ENCODE measurements at places on chromosomes 16 and 17. TPM values are rescaled to one million over a fixed set of nuclear protein-coding genes. Genes with fewer than 3 reads are reported as not detected.
A peak's percentile ranks its signal among the peaks of the same experiment; 100 is the strongest.

DNA sequence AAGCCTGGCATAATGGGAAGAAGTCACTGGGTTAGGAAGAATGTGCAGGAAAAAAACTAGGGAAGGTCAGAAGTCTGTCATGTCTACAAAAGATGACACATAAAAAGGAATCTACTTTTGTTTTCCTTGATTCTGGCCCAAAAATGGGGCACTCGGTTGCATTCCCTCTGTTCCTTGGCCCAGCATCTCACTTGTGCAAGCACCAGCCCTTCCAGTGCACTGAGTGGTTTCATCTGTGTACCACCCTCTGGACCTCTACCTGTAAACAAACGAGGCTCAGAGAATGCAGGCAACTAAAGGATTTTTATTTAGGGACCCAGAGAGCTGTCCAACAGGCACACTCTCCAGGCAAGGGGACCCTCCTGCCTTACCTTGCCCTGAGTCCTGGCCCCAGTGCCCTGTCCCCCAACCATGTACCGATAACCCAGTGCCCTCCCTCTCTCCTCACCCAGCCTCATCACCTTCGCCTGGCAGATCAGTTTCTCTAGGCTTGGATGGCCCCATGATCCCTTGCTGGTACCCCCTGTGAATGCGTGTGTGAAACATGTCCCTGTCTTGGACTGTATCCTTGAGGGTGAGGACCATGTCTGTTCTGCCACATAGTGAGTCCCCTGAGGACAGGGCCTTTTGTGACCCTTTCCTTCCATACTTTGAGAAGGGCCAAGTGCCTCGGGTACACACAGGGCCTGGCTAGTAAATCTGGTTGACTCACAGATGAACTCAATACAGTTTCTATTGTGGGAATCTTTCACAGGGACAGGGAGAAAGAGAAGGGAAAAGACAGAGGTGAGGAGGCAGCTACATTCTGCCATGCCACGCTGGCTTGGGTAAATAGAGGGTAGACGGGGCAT, 13.3 kb downstream of the NXPH3 start:
- peaks cover 8% of the 10 kb centered on the region for H3K36me3 ChIP-seq
- no peaks in the 10 kb centered on the region for H3K27me3 ChIP-seq
- no peak overlapping the region for H3K4me3 ChIP-seq
- no peak overlapping the region for H3K27ac ChIP-seq

GRCh38 chr16:1929578-1930337, 11.5 kb upstream of the HS3ST6 start:
- H3K4me1 ChIP-seq: peaks cover 11% of the 10 kb centered on the region
- H3K36me3 ChIP-seq: no peaks in the 10 kb centered on the region
- no peak overlapping the region for H3K27ac ChIP-seq
- no peaks in the 10 kb centered on the region for H3K27me3 ChIP-seq
- peak; percentile 96 for DNase-seq
- peak overlapping the region; percentile 31 for H3K4me3 ChIP-seq

DNA sequence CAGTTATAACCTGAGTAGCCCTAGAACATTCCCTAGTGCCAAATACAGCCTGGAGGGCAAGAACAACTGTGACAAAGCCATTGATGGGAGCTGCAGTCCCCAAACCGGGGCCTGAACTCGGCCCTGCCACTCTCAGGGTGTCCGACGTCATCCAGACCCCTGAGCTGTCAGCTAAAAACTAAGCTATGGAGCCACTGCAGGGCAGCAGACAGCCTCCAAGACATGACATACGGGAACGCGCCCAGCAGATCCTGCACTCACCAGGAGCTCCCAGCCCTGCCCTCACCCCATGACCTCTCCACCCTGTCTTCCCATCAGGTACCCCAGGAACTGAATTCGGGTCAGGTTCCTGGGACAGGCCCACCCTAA, 28.4 kb downstream of the KDM8 start:
- H3K27me3 ChIP-seq: no peaks in the 10 kb centered on the region
- DNase-seq: no peak
- H3K27ac ChIP-seq: peak overlapping the region; percentile 99

DNA sequence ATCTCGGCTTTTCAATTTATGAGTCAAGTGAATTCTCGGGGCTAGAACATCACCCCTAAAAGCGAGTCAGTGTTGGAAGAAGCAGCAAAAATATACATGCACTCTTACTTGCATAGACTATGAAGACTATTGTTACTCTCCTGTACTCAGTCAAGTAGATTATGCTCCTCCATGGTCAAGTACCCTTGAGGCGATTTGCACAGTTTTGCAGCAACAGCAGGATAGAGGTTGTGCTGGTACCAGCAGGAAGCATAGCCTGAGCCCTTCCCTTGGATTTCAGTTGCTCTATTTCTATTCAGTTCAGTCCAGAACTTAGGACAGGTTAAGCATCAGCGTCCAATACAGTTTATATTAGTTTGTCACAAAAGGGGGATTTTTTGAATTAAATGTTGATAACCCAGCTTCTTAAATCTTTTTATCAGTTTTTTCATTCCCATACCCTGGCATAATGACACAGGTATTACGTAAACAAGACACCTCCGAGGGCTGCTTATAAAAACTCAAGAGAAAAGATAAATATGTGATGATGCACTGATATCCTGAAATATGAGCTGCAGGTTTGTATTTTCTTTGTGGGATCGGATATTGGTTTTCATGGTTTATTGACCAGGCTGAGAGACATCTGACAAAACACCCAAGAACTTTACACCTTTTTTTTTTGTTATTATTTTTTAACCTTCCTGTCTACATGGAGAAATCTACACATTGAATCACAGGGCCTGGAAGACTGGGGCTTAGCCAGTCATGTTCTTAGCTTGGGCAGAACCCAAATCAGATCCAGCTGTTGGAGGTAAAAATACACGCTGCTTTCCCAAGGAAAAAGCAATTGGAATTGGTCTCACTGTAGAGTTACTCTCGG, 144.1 kb downstream of the PITPNC1 start:
- no peak for DNase-seq
- H3K36me3 ChIP-seq: peaks cover 2% of the 10 kb centered on the region
- H3K4me3 ChIP-seq: no peak overlapping the region

DBF4B gene
- total RNA-seq: 3.0 TPM

- peaks cover under 1% of the 10 kb centered on the region for H3K4me1 ChIP-seq
- H3K4me3 ChIP-seq: no peak overlapping the region
- no peaks in the 10 kb centered on the region for H3K36me3 ChIP-seq
Observed at GRCh38 chr16:31005350-31006085, 4.9 kb downstream of the STX1B start.

MT1A gene
- total RNA-seq: not detected

GRCh38 chr17:56690441-56691291, 97.2 kb downstream of the NOG start:
- no peaks in the 10 kb centered on the region for H3K4me1 ChIP-seq
- H3K4me3 ChIP-seq: no peak overlapping the region
- H3K27me3 ChIP-seq: peaks cover 9% of the 10 kb centered on the region
- H3K27ac ChIP-seq: no peak overlapping the region
- no peaks in the 10 kb centered on the region for H3K36me3 ChIP-seq

DNA sequence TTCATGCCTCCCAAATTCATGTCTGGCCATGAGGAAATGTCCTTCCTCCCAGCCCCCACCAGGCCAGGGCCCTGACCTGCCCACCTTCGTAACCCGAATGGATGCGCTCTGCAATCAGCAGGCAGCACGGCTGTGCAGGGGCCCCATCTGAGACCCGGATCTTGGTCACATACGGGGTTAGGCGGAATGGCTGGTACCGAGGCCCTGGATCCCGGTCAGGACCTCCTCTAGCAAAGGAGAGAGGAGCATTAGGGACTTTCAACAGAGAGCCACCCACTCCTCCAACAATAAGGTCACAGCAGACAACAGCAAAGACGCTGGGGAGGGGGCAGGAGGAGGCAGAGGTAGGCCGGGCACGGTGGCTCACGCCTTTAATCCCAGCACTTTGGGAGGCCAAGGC, 3.6 kb downstream of the PER1 start:
- H3K36me3 ChIP-seq: peaks cover 60% of the 10 kb centered on the region

- H3K27ac ChIP-seq: no peak overlapping the region
- H3K36me3 ChIP-seq: no peaks in the 10 kb centered on the region
- DNase-seq: no peak
- H3K4me3 ChIP-seq: no peak overlapping the region
Observed at GRCh38 chr16:77335652-77336234, 99.1 kb downstream of the ADAMTS18 start.

- DNase-seq: no peak
- no peaks in the 10 kb centered on the region for H3K36me3 ChIP-seq
- H3K4me3 ChIP-seq: no peak overlapping the region
- no peaks in the 10 kb centered on the region for H3K27me3 ChIP-seq
- H3K4me1 ChIP-seq: peaks cover 7% of the 10 kb centered on the region
Observed at GRCh38 chr16:56320056-56320455, 105.3 kb downstream of the AMFR start.

MYO15A gene
- 1.6 TPM for total RNA-seq

DNA sequence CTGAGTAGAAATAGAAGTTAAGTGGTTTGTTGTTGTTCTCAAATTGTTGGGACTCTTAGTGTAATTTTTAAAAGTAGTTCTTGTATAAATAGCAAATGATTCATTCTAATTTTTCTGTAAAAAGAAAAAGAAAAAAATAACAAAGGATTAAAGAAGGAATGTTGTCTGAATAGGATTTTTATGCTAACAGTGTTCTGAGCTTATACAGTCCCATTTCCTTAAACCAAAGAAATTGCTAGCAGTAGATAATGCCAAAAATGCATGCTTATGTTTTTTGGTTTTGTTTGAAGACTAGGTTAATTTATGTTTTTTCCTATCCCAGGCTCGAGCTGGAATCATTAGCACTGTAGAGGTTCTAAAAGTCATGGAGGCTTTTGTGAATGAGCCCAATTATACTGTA, 44.7 kb upstream of the KPNB1 start:
- no peak for DNase-seq
- H3K27ac ChIP-seq: no peak overlapping the region

GRCh38 chr16:1441391-1441829, 2.9 kb downstream of the CCDC154 start:
- peaks cover 11% of the 10 kb centered on the region for H3K4me1 ChIP-seq
- DNase-seq: no peak
- H3K36me3 ChIP-seq: peaks cover 4% of the 10 kb centered on the region
- H3K4me3 ChIP-seq: no peak overlapping the region

DNA sequence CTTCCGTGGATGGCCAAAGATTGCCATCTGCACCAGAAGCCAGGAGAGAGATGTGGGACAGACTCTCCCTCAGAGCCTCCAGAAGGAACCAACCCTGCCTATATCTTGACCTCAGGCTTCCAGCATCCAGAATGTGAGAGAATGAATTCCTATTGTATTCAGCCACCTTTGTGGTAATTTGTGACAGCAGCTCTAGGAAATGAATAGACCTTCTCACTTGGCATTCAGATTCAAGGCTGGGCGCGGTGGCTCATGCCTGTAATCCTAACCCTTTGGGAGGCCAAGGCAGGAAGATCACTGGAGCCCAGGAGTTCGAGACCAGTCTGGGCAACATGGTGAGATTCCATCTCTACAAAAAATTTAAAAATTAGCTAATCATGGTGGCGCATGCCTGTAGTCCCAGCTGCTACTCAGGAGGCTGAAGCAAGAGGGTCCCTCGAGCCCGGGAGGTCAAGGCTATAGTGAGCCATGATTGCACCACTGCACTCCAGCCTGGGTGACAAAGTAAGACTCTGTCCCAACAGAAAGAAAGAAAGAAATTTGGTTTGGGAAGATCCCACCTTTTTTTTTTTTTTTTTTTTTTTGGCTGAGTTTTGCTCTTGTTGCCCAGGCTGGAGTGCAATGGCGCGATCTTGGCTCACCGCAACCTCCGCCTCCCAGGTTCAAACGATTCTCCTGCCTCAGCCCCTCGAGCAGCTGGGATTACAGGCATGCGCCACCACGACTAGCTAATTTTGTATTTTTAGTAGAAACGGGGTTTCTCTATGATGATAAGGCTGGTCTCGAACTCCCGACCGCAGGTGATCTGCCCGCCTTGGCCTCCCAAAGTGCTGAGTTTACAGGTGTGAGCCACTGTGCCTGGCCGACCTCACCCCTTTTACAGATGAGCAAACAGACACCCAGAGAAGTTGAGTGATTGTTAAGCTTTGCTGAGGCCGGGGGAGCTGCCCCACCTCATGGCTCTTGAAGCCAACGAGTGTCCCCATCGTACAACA, 4.3 kb upstream of the CPSF4L start:
- H3K36me3 ChIP-seq: no peaks in the 10 kb centered on the region
- H3K27me3 ChIP-seq: no peaks in the 10 kb centered on the region
- H3K27ac ChIP-seq: no peak overlapping the region
- H3K4me1 ChIP-seq: peaks cover 6% of the 10 kb centered on the region
- no peak overlapping the region for H3K4me3 ChIP-seq
- no peak for DNase-seq

OR1A1 gene
- not detected for total RNA-seq

DNA sequence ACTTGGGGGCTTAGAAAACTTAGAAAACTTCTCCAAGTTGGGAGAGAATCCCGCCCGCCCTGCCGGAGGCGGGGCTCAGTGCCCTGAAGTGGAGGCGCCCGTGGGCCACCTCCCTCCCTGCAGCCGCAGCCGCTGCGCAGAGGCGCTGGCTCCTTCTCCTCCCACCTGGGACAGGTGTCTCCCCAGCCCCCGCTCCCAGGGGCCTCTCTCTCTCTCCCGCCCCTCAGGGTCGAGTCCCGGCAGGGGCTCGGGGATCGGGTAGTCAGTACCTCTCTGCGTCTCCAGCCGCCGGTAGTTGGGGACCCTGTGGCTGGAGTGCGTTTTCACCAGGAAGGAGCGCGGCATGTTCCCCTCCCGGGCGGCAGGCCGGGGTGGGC, 257 bp downstream of the SNAI3 start:
- peak overlapping the region; percentile 63 for H3K27ac ChIP-seq
- DNase-seq: no peak
- peak overlapping the region; percentile 92 for H3K4me3 ChIP-seq
- H3K4me1 ChIP-seq: peaks cover 55% of the 10 kb centered on the region

- no peak overlapping the region for H3K4me3 ChIP-seq
- peaks cover 69% of the 10 kb centered on the region for H3K4me1 ChIP-seq
- no peak overlapping the region for H3K27ac ChIP-seq
- no peaks in the 10 kb centered on the region for H3K27me3 ChIP-seq
- H3K36me3 ChIP-seq: peaks cover 7% of the 10 kb centered on the region
Observed at GRCh38 chr17:49227436-49228261, 2.9 kb downstream of the PHOSPHO1 start.

DNA sequence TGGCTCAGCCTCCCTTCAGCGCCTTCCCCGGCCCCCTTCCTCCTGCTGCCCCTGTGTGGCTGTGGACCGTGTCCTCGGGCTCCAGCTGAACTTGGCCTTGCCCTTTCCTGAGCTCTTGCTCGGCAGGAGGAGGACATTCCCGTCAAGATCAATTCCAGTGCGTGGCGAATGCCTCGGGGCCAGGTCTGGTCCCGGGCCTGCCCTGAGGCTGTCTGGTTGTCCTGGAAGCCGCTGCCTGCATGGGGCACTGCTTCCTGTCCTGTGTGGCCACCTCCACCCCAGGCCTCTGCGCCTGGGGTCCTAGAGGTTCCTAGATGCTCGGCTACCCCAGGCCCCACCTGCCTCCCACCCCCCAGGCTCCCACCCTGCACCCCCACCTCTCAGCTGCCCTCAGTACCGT, 12.8 kb downstream of the BAHCC1 start:
- no peaks in the 10 kb centered on the region for H3K36me3 ChIP-seq
- peaks cover 27% of the 10 kb centered on the region for H3K4me1 ChIP-seq
- H3K27me3 ChIP-seq: peaks cover 12% of the 10 kb centered on the region
- no peak overlapping the region for H3K27ac ChIP-seq

DNA sequence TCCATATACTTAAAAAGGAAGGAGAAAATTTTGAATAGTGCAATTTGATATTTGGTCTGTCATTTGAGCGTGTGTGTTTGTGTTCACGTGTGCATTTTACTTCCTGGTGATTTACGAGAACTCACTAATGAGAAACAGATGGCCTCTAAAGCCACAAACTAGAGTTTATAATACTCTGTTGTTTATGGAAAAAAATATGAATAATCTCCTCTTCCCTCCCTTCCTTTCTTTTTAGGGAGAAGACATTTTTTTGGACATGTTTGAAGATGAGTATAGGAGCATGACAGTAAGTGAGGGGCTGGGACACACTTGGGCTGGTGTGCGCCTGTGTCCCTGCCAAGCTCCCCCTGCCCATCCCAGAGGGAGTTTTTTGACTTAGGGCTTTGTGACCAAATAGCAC, 102.7 kb downstream of the CLEC16A start:
- H3K4me1 ChIP-seq: peaks cover 20% of the 10 kb centered on the region
- no peak for DNase-seq
- H3K27ac ChIP-seq: no peak overlapping the region
- peaks cover 32% of the 10 kb centered on the region for H3K36me3 ChIP-seq

Measured in natural killer cell (primary cell).